ENCODE measurements at places on chromosomes 7 and 10.

DNA sequence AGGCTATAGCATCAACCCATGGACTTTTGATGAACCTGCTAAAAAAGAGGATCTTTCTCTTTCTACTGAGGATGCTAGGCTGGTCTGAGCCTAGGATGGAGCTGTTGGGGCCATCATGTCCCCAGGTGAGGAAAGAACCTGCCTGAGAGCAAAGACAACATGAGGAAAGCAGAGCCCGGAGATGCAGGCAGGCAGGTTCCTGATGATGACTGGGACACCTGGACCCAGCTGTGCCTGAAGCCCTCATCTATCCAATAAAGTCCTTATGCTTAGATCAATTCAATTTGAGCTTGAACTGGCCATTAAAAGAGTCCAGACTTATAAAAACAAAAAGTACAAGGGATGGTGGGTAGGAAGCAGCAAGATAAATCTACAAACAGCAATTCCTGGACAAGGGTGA, 48.9 kb downstream of the KIFBP start:
- no peak for DNase-seq

DNA sequence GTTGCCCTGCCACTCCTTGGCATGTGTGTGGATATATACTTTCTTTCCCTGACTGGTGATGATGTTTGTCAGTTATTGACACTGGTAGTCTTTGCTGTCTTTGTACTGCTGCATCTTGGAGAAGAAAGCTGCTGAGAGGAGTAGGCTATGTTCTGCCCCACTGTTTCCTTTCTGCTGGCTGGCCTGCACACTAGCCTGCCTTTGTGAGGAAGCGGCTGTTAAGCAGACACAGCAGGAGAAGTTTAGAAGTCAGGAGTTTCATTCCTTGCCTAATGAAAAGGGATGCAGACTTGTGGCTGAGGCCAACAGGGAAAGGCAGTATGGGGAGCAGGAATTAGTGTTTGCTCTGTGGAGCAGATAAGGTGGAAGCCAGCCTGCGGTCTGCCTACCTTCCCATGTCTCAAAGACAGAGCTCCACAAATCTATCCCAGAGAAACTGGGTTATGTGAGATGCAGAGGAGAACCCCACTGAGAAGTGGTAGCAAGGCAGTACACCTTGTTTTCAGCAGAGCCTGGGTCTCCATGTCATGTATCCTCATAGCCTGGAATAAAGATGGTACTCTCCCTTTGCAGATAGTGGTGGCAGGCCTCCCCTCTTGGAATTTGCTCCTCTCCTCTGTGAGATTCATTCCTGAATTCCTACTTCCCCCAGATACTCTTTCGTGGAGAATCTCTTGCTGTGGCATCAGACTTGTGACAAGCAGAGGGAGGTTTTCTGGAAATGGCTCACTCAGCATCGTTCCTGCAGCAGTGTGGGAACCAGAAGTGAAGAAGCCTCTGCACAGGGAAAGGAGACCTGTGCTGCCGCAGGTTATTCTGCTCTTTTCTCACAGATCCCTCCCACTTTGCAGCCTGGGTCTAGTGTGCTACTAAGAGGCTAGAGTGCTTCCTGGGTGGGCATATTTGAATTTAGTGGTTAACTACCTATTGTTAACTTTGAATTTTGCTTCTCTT, 130.2 kb downstream of the LRRC4 start:
- DNase-seq = no peak

DNA sequence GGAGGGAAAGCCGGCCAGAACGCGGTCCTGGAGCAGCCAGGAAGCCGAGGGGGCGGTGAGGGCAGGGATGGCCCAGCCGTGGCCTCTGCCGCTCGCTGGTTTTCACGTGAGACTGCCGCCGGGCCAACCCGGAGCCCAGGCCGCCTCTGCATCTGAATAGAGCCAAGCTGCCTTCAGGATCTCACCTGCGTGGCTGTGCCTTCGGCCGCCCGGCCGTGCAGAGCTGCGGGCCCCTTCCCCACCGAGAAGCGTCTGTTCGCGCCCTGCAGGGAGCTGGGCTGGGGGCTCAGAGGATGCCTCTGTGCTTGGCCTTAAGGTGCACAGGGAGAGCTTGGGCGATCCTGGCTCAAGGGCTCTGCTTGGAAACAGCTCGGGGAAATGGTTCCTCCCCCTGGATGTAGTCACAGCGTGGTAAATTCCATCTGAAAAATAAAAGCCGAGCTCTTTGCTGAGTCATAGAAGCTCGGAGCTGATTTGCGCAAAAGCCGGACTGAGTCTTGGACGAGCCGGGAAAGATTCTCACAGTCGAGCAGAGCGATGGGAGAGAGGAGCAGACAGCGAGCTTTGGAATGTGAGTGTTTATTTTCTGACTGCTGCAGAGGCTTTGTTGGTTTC, at the start of gene JAKMIP3:
TSS of gene JAKMIP3 (plus strand) at position 456 of the 615 bp plus-strand sequence. CDS start 38,863 bp downstream, outside the sequence.
- peak; percentile 46 for DNase-seq

DNA sequence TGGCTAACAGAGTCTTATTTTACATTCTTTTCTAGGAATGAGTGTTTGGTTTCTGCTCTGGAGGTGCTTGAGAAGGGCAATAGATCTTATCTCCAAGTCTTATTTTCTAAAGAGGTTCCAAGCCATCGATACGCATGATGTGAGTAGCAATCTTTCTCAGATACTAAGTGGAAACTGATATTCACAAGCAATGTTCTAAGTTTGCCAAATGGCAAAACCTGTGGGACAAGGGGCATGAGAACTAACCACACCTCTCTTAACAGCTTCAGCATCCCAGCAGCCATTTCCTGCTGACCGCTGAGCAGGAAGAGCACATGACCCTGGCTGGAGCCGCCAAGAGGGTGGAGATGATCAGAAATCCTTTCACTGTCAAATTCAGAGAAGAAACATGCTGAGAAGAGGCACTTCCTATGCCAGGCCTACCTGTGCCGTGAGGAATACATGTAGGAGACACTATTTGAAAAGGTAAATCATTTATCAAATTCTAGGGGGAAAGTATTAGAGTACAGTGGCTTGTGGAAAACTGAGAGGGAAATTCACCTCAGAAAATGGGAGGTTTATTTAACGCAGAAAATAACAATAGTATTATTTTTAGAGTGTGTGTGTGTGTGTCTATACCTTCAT, 35.2 kb downstream of the CCDC71L start:
- no peak for DNase-seq

DNA sequence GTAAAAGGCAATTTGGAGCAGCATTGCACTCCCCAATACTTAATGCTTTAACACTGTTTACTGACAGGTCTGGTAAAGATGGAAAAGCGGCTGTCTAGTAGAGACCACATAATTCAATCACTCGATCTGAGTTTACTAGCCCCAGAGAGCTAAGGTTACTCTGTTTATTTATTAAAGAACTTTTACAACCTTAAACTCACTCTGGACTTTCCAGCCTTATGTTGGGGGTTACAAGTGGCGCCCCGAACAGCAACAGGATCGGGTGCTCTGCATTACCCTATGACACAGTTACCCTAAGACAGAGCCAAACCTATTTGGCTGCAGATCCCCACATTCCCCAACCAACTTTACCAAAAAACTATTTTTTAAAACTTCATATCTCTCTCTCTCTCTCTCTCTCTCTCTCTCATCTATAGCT, 43.9 kb downstream of the MRPS24 start:
- no peak for DNase-seq

DNA sequence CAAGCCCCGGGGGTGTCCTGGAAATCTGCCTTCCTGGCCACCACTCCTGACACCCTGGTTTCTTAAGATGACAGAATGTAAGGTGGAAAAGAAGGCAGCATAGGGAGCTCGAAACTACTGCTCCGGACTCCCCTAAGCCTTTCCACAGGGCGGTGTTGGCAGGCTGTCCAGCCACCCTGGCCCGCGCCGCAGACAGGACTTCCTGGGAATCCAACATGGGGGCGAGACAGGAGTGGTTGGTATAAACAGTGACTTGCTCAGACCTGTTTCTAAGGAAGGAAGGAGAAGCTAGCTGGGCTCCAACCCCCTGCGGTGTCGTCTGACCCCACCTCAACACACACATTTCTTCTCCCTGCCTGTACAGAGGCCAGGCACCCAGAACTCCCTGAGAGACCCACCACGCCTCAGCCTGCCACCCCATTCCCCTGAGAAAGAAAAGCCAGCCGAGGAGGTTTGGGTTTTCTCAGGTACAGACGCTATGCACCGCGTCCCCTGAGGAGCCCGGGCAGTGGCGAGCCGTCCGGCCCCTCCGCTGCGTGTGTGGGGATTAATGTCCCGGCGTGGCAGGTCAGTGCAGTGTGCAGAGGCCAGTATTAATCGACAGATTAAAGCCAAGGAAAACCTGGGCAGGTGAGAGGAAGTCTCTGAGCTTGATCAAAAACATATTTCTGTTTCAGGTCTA, 349.6 kb upstream of the MKI67 start:
- DNase-seq = no peak

- no peak for DNase-seq
Measured at GRCh38 chr7:129160161-129160905, 15.8 kb downstream of the TSPAN33 start.

DNA sequence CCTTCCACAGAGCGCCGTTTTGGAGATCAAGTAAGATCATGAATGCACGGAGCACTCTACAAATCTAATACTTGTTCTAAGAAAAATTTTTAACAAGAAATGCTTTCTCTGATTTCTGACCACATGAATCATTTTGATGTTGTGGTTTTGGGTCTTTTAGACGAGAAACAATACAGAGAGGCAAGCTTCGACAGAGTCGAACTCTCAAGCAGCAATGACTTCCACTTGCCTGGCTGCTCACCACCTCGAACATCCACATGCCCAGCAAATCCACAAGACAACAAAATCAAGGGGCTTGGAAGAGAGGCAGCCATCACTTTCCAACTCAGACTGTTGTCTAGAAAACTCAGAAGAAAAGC, 69.4 kb upstream of the GSDME start:
- no peak for DNase-seq

DNA sequence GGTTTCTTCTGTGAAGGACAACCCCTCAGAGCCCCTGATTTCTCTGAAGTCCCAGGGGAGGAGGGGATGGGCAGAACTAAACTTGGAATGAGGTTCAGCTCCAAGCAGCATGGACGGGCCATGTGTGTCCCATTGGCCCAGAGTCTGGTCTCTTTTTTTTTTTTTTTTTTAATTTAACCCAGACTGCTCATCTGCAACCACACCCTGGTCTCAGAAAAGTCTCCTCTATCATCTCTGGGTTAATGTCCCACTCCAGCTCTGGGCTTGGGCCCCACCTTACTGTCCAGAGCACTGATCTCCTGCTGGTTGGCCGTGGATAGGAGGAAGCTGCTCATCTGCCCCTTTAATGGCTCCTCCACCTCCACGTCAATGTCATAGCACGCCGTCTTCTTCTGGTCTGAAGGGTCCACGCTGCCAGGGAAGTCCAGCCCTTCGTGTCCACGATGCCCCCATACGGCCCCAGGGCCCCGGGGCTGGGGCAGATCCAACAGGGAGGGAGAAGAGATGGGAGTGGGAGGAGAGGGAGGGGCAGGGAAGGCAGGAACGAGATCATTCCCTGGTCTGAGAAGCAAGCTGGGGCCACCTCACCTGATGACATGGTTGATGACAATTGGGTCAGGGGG, 7.7 kb downstream of the CHPF2 start:
- DNase-seq = no peak

GRCh38 chr10:96646751-96647166, 59.9 kb upstream of the TM9SF3 start:
- DNase-seq = no peak

GRCh38 chr7:22566592-22566991, 66.6 kb upstream of the STEAP1B start:
- DNase-seq = no peak

GRCh38 chr7:133851411-133851810, 275.7 kb upstream of the LRGUK start:
- DNase-seq = no peak

All from Peyer's patch (tissue), 4 donors.